Central memory CD4-positive, alpha-beta T cell (primary cell): ENCODE measurements at places on chromosomes 1 and 21.

DNA sequence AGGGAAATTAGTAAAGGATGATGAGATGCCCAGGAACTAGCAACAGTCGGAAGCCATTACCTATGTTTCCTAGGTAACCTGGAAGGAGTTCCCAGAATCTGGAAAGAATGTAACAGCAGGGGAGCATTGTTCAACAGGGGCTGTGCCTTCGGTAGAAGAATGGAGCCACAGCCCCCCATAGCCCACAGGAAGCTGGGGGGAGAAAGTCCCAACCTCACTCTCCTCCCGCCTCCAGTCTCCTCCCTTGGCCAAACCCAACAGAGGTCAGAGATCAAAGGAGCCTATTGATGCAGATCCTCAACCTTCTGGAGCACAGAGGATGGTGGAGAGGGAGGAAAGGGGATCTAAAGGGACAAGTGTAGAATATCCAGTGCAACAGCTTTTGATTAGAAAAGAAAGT lies 131.5 kb upstream of the SLC44A3 start:
- no peak for DNase-seq

DNA sequence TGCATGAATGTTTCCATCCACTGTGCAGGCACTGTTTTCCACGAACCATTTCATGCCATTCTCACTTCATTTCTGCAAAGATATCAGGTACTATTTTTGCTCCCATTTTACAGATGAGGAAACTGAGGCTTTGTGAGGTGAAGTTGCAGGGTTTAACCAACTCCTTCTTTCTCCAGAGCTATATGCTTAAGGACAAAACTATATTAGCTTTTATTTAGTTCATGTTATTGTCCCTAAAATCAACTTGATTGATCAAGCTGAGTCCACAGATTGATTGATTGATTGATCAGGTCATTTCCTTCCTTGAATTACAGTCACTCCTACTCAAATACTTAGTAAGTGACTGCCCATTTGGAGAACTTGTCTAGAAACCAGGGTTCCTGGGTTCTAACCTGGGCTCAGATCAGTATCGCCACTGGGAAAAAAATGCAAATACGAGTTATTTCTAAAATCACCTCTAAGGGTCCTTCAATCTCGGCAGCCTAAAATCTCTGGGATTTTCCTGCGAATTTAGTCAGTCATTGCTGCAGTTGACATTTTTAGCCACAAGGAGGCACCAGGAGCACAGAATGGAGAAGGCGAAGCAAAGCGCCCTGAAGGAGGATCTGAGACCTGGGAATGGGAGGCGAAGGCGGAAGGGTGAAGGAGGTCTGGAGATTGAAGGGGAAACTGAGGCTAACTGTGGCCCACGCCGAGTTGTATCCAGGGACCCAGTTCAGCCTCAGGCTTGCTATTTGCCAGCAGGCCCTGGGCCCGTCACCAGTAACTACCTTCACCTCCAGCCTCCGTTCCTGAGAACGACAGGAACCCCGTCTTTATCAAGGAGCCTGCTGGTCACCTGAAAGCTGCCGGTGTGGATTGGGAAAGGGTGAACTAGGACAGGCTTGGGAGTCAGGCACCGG lies 14.3 kb upstream of the MUL1 start:
- DNase-seq = peak; percentile 46

DNA sequence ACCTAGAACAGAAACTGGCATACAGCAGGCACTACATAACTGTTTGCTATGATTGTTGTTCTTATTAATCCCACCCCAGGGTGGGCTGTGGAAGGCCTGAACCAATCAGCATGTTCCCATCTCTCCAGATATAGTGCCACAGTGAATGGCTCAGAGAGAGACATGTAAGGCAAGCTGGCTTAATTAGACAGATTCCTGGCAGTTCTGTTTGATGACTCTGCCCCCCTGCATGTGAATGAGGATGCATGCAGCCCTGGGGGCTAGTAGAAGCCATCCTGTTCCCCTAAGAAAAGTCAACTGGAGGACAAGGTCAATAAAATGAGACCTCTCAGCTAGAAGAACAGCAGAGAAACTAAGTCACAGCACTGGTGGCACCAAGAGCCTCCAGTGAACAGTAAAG lies 130.3 kb downstream of the GLIS1 start:
- no peak for DNase-seq

- no peak for DNase-seq
Observed at GRCh38 chr1:209046058-209046417, 537.5 kb upstream of the CAMK1G start.

- DNase-seq = no peak
Observed at GRCh38 chr1:35111106-35111505, 31.9 kb downstream of the ZMYM1 start.
